ENCODE measurements at places on chromosomes 16 and 17.

DNA sequence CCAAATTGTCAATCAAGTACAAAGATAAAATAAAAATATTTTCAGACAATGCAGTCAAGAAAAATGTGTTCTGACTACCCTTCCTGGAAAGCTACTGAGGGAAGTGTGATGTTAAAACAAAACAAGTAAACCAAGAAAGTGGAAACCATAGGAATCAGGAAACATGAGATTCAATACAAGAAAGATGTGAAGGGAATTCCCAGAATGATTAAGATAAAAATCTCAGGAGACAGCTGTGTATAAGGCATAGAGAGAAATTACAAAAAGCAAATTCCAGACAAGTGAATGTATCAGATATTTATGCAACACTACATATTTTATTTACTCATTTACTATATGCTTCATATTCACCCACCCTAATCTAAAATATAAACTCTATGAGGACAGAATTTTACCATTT is 32.2 kb downstream of the TRIM37 start:
- DNase-seq, result no peak

GRCh38 chr17:28204751-28205150 is 114.2 kb upstream of the TMEM97 start:
- no peak for DNase-seq

DNA sequence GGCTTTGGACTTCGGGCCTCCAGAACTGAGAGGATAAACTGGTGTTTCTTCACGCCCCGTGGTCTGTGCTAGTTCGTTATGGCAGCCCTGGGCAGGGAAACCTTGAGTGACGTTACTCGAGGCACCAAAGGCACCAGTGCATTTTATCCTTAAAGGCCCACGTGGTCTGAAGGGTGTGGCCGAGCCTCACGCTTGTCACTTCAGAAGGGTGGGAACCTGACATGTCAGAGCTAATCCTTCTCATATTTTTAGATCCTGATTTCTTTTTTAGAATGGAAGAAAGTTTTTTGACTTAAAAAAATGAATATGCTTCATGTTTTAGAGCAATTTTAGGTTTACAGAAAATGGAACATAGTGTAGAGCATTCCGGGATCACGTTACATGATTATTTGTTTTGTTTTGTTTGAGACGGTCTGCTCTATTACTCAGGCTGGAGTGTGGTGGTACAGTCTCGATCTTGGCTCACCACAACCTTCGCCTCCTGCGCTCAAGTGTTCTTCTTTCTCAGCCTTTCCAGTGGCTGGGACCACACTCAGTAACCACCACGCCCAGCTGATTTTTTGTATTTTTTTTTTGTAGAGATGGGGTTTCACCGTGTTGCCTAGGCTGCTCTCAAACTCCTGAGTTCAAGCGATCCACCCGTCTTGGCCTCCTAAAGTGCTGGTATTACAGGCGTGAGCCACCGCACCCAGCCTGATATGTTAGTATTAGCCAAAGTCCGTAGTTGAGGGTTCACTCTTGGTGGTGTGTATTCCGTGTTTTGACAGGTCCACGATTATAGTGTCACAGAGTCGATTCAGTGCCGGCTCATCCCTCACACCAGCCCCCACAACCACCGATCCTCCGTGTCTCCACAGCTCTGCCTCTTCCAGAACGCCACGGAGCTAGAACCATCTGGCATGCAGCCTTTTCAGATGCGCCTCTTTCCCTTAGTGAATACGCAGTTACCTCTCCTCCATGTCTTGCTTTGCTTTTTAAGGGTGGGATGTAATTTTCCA is 47.9 kb downstream of the RAB11FIP3 start:
- no peak for DNase-seq

DNA sequence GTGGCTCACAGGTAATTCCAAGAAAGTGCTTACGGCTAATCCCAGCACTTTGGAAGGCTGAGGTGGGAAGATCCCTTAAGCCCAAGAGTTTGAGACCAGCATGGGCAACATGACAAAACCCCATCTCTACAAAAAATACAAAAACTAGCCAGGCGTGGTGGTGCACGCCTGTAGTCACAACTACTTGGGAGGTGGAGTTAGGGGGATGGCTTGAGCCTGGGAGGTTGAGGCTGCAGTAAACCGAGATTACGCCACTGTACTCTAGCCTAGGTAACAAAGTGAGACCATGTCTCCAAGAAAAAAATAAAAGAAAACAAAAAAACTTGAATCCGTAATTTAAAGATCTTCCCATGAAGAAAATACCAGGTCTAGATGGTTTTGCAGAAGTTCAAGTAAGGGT is 5.0 kb downstream of the ICAM2 start:
- no peak for DNase-seq

GRCh38 chr17:38768417-38768816 is 15.9 kb downstream of the PSMB3 start:
- no peak for DNase-seq

DNA sequence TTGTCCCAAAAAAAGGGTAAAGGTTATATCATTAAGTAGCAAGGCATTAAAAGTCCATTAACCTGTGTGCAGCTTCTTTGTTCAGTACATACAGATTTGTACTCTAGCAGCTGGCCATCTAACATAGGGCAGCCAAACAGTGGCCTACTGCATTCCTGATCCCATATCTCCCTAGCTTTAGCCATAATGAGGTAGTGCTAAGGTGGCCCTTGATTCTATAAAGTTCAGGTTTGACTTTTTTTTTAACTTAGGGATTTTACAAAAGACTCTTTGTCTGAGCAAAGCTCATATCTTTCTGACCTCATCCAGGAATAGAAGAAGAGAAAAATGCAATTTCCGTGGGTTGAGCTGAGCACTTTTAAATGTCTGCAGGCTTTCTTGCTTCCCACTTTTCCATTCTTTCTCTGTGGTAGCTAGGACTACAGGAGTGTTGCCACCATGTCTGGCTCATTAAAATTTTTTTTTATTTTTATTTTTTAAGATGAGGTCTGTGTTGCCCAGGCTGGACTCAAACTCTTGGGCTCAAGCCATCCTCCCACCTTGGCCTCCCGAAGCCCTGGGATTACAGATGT is 19.5 kb upstream of the CDC6 start:
- no peak for DNase-seq

DNA sequence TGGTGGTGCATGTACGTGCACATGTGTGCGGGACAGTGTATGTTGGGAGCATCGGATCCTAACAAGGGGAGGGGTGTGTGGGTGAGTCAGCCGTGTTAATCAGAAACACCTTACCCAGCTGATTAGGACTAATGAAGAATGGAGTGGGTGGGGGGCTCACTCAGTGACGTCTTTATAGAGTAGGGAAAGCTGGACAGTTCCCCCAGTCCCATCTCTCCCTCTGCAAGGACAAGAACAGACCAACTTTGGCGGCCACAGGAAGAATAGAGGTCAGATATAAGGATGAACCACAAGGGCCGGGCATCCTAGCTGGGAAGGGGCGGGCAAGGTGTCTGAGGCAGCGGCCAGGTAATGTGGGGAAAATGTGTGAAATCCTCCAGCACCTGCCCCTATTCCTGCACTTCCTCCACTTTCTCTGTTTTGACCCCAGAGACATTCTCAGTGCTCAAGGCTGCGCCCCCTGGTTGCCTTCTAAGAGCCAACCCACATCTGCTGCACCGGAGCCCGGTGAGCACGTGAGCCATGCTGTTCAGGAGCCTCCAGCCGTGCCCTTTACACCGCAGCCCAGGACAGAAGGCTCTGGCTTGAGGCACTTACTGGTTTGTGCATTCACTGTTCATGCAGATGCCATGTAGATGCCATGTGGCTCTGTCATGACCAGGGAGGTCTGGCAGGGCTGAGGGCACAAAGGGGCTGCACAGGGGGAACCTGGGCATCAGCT is 18.9 kb upstream of the TBX21 start:
- DNase-seq, result no peak

- no peak for DNase-seq
These were observed 25.6 kb upstream of the PABPN1L start for GRCh38 chr16:88892065-88892464.

DNA sequence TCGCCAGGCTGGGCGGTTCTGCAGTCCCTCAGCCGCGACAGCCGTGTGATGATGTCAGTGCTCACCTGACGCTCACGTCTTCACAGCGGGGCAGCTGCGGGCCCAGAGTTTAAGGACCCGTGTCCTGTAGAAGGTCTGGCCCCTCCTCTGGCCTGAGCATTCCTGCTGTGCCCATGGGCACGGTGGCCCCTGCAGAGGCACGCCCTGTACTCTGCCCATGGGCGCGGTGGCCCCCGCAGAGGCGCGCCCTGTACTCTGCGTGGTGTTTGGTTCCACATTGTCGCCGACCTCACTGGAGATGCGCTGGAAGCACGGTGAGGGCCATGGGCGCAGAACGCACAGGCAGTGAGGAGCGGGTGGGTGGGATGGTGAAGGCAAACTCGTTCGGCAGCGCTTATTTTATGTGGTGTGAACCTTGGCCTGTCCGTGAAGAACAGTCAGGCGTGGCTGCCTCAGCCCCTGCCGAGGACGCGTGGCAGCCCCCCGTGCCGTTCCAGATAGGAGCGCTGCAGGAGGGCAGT is 122.0 kb downstream of the BANP start:
- DNase-seq, result no peak

DNA sequence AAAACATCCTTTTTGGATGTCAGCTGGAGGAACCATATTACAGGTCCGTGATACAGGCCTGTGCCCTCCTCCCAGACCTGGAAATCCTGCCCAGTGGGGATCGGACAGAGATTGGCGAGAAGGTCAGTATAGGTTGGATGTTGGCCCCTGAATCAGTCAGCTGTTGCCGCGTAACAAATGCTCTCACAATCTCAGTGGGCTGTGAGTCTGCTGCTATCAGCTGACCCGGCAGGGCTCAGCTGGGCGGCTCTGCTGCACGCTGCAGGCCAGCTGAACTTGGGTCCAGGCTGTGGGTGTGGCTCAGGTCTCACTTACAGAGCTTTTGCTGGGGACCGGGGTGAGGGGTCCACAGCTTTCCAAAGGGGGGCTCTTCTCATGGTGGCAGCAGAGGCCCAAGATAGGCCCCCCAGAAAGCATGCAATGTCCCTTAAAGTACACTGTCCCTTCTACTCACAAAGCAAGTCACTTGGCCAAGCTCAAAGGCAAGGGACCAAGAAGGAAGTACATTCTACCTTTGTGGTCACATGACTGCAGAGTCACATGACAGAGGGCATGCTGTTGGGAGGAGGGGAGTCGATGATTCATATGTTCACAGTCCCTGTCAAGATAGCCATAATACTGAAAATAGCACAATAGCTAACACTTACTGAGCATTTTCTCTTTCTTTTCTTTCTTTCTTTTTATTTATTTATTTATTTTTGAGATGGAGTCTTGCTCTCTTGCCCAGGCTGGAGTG is 134.2 kb downstream of the ABCC1 start:
- DNase-seq, result no peak

GRCh38 chr16:16996827-16997226 is 473.9 kb downstream of the XYLT1 start:
- no peak for DNase-seq

DNA sequence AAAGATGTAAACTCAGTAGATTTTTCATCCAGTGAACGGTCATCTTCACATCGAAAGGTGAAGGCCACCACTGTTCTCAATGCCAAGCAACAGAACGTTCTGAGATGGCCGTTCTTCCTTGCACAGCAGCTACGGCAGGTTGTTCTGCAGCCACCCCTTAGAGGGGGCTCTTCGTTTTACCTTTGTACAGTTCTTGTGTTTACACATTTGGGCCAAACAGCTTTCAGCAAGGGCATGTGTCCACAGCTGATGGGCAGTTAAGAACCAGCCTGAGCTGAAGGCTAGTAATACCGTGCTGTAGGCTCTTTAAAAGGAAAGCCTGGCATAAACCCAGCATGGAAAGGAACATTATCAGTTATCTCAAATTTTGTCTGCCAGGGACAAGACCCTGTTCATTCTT is 15.9 kb downstream of the PLD6 start:
- DNase-seq, result no peak

GRCh38 chr17:36608280-36608679 is 6.9 kb downstream of the MRM1 start:
- DNase-seq, result no peak

DNA sequence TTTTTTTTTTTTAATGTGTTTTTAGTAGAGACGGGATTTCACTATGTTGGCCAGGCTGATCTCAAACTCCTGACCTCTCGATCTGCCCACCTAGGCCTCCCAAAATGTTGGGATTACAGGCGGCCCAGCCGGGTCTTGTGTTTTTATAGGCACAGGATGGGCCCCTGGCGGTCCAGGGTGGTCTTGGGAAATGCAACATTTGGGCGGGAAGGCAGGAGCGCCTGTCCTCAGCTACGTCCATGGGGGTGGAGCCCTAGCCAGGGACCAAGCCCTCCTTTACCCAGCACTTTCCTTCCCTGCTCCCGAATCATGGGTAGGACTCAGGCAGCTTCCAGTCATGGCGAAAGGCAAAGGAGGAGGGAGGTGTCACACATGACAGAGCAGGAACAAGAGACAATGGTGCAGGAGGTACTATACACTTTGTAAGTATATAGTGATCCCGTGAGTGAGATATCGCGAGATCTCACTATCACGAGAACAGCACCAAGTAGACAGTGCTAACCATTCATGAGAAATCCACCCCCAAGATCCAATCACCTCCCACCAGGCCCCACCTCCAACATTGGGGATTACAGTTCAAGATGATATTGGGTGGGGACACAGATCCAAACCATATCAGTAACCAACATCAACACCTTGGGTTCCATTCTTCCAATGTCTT is 226.7 kb upstream of the WSCD1 start:
- DNase-seq, result no peak

DNA sequence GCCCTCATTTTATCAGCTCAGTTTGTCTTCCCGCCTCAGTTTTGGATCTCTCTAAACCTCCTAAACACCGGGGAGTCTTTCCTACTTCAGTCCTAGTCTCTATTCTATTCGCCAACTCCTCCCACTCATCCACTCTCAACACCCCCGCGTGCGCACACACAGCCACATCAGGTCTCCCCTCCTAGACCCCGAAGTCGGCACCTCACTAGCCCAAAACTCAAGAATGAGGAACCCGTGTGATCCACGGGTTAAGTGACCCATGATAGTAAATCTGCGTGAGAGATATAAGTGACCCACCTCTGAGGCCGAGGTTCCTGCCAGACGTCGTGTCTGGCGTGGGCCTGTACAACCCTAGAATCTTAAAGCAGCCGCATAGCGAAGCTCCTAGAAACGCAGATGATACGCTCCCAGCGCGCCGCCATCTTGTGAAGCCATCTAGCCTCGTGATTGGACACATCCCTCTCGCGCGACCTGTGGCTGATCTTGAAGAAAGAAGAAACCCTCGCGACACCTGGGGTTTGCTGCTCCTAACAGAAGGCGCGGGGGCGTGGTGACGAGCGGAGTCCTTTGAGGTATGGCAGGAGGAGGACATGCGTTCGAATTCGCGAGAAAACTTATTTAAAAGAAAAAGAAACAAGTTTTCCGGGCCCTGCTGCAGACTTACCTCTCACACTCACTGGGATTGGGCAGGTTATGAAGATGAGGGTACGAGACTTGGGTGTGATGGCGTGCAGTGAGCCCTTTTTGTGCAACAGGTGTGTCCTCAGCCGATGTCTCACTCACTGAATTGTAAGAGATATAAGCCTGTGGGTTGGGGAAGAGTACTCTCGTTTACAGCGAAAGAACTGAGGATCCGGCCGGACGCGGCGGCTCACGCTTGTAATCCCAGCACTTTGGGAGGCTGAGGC is at the start of gene METTL16:
METTL16 (minus strand) TSS at position 427 of the 908 bp plus-strand sequence. CDS start 9,557 bp downstream, outside the sequence.
- peak; percentile 97 for DNase-seq

- peak; percentile 5 for DNase-seq
These were observed 18.5 kb upstream of the ALDH3A1 start for GRCh38 chr17:19766421-19767270.

- no peak for DNase-seq
These were observed 41.9 kb upstream of the CRHR1 start for GRCh38 chr17:45742251-45742650.

- no peak for DNase-seq
These were observed 4.4 kb upstream of the IRX5 start for GRCh38 chr16:54926166-54926838.

GRCh38 chr16:4460936-4461249 is 13.5 kb downstream of the NMRAL1 start:
- no peak for DNase-seq
